Naive thymus-derived CD4-positive, alpha-beta T cell (primary cell): ENCODE measurements at places on chromosomes 1 and 21. TPM values are rescaled to one million over a fixed set of nuclear protein-coding genes. Genes with fewer than 3 reads are reported as not detected.

DNA sequence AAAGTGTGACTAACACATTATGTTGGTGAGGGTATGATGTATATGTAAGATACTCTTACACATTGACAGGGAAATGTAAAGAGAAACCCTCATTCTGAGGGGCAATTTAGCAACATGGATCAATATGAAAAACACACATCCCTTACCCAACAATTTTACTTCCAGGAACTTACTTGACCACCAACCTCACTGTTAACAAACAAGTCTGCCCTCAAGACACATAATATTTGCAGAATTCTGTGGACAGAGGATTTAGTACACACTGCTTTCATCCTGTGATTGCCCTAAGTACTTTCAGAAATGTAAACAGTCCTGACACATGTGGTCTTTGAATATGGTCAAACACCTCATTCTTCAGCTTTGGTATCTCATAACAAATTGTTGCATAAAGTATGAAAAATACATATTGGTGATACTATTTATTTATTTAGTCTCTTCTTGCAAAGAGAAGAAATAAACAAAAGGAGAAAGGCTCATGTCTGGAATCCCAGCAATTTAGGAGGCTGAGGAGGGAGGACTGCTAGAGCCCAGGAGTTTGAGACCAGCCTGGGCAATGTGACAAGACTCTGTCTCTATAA lies 6.9 kb downstream of the USP48 start:
- no peak for DNase-seq
- H3K4me3 ChIP-seq: no peak overlapping the region
- H3K4me1 ChIP-seq: peaks cover 11% of the 10 kb centered on the region
- no peaks in the 10 kb centered on the region for H3K36me3 ChIP-seq
- no peaks in the 10 kb centered on the region for H3K27me3 ChIP-seq

- H3K4me1 ChIP-seq: no peaks in the 10 kb centered on the region
- no peaks in the 10 kb centered on the region for H3K27me3 ChIP-seq
- no peaks in the 10 kb centered on the region for H3K36me3 ChIP-seq
- no peak for DNase-seq
Measured at GRCh38 chr1:17462669-17463068, 23.2 kb upstream of the RCC2 start.

LCE3C gene
- not detected in 2 replicates for total RNA-seq

GJC2 gene
- 3.3 TPM for total RNA-seq

GRCh38 chr1:54327386-54328065 lies 78.7 kb downstream of the SSBP3 start:
- H3K36me3 ChIP-seq: no peaks in the 10 kb centered on the region
- H3K4me1 ChIP-seq: peaks cover 24% of the 10 kb centered on the region
- no peaks in the 10 kb centered on the region for H3K27me3 ChIP-seq
- no peak for DNase-seq
- H3K4me3 ChIP-seq: no peak overlapping the region

OR2T33 gene
- total RNA-seq: not detected
